ENCODE measurements at places on chromosomes 16 and 17. TPM values are rescaled to one million over a fixed set of nuclear protein-coding genes. Genes with fewer than 3 reads are reported as not detected.

The TCAP gene
- total RNA-seq = not detected

DNA sequence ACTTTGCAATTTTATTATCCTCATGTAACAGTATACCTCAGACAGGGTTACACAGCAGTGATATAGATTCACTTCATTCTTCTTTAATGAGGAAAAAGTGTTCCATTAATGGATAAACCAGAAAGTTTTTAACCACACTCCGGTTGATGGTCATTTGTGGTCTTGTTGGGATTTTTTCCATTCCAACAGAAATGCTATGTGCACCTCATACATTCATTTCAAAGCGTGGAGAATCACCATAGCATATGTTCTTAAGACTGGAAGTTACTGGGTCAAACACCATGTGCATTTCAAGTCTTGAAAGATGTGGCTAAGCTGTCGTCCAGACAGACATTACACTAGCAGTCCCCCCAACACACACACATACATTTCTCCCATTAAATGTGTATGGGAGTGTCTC is 245.8 kb upstream of the CDH5 start:
- no peak for DNase-seq
- no peaks in the 10 kb centered on the region for H3K36me3 ChIP-seq
- H3K27ac ChIP-seq = no peak overlapping the region
- H3K27me3 ChIP-seq = no peaks in the 10 kb centered on the region

- H3K4me1 ChIP-seq = no peaks in the 10 kb centered on the region
- H3K27me3 ChIP-seq = no peaks in the 10 kb centered on the region
- DNase-seq = no peak
These were observed 1.7 kb downstream of the GINS2 start for GRCh38 chr16:85686912-85687591.

- H3K36me3 ChIP-seq = no peaks in the 10 kb centered on the region
- no peak overlapping the region for H3K27ac ChIP-seq
- DNase-seq = no peak
- H3K4me3 ChIP-seq = no peak overlapping the region
These were observed 35.2 kb upstream of the SDK2 start for GRCh38 chr17:73679476-73679875.

GRCh38 chr17:77564278-77564920 is 394.1 kb upstream of the TNRC6C start:
- peak; percentile 45 for DNase-seq
- no peaks in the 10 kb centered on the region for H3K36me3 ChIP-seq
- H3K4me3 ChIP-seq = no peak overlapping the region
- no peak overlapping the region for H3K27ac ChIP-seq
- no peaks in the 10 kb centered on the region for H3K4me1 ChIP-seq

Measured in ascending aorta (tissue), 2 donors.